ENCODE measurements at places on chromosomes 2 and 18. TPM values are rescaled to one million over a fixed set of nuclear protein-coding genes. Genes with fewer than 3 reads are reported as not detected.

DNA sequence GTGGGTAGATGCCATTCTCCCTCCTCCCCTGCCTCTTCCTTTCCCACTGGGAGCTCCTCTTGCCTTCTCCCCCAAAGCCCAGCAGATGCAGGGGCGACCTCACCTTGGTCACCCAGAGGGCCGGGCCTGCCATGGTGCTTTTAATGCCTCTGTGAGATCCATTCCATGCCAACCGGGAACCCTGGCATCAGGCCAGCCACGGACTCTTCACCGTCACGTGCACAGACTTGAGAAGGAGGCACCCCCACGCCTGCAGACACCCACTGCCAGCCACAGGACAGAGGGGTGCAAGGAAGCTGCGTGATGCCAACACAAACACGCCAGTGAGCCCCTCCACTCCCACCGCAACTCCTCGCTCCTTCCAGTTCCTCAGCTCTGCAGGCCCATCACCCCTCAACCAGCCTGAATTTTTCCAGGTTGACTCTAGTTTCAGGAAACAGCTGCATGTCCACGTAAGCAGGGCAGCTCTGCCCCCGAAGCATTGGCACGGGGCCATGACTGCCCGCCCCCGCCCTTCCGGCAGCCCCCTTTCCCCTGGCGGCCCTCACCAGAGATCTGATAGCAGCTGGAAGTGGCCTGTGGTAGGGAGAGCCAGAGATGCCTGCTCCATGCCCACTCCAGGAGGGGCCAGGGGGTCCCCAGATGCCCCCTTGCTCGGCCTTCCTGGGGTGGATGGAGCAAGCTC lies 50.8 kb downstream of the DNMT3A start:
- no peak for DNase-seq

GRCh38 chr2:238998801-238999200 lies 150.9 kb downstream of the TWIST2 start:
- DNase-seq = no peak

- no peak for DNase-seq
Measured at GRCh38 chr2:30765876-30766470, 41.3 kb downstream of the CAPN13 start.

DNA sequence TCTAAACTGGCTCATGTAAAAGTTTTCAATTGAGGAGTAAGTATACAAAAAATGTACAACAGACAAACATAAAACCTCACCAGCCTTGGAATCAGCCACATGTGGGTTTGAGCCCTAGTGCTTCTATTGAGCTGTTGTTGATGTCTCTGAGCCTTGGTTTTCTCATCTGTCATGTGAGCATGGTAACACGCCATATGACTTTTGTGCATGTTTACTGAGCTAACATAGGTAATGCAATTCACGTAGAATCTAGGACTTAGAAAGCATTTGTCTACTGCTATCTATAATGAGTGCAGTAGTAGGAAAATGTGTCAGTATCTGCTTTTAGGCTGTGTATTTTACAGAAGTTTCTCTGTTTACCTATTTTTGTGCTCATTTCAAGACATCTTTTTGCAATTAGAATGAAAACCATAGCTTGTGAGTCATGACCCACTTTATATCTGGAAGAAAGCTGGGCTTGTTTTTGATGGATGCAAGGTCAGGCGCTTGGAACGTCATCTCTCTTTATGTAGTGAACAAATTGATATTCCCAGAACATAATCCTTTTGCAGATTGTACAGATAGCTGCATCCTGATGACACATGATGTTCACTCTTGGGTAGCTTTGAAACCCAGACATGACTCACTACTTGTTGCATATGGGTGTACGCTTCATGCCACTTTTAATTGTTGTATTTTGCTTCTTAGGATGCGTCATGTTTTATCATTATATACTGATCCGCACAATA lies 94.3 kb downstream of the RNF144A start:
- DNase-seq = no peak

- no peak for DNase-seq
Measured at GRCh38 chr18:7158216-7158615, 40.6 kb upstream of the LAMA1 start.

GRCh38 chr18:22683196-22683676 lies 249.9 kb upstream of the RBBP8 start:
- no peak for DNase-seq

The APOB gene
- total RNA-seq = 0.09 TPM

- no peak for DNase-seq
Measured at GRCh38 chr18:3689986-3690763, 240.2 kb downstream of the TGIF1 start.

DNA sequence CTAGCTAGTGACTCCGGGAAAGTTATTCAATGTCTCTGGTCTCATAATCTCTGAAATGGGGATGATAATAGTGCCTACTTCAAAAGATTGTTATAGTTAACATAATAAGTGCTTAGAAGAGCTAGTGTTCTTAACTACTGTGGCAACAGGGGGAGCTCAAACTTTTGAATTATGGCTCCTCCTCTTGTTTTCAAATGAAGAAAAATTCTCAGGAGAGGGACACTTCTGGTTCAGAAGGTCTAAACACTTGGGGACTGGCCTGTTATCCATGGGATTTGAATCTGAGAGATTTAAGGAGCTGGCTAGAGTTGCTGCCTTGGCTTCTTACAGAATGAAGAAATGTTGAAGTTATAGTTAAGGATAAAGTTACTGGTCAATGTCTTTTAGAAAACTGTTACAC lies 92.2 kb upstream of the ITGB6 start:
- no peak for DNase-seq

DNA sequence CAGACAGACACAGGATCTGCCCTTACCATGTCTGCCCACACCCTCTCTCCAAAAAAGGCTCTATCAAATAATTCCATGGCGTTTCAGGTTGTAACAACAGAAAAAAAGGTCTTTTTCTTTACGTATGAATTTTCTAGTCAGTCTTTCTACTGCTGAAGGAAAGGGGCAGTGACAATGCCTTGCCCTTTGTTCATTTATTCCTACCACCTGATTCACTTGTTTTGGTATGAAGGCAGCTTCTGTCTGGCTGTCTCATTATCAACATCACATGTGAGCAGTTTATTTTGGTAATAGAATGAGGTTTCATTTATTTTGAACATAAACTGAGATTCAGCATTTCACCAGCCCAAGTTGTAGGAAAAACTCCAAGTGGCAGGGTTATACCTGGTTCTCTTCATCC lies 94.3 kb upstream of the KLF7 start:
- no peak for DNase-seq

- no peak for DNase-seq
Measured at GRCh38 chr2:241443486-241444223, 64.7 kb downstream of the STK25 start.

DNA sequence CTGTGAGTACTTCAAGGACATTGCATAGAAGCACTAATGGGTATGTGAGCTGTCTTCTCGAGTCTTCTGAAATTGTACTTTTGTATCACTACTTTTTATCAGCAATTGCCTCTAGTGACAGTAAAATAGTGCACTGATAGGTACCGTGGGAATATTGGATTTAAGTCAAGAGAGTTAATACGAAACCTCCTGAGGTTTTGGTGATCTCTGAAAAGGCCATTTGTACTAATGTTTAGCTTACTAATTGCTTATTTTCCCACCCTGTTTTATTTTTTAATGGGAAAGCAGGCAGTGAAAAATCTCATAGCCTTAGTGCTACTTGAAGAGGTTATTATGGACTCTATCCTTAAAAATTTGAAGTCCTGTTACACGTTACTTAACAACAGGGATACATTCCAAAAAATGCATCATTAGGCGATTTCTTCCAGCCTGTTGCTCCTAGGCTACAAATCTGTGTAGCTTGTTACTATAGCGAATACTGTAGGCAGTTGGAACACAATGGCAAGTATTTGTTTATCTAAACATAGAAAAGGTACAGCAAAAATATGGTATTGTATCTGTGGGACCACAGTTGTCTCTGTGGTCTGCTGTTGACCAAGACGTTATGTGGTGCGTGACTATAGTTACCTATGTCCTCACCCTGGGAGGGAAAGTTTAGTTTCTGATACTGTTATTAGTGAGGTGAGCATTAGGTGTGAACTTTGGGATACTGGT lies 65.9 kb downstream of the CAB39 start:
- DNase-seq = no peak

The ARHGAP15 gene
- total RNA-seq = 2.8 TPM

DNA sequence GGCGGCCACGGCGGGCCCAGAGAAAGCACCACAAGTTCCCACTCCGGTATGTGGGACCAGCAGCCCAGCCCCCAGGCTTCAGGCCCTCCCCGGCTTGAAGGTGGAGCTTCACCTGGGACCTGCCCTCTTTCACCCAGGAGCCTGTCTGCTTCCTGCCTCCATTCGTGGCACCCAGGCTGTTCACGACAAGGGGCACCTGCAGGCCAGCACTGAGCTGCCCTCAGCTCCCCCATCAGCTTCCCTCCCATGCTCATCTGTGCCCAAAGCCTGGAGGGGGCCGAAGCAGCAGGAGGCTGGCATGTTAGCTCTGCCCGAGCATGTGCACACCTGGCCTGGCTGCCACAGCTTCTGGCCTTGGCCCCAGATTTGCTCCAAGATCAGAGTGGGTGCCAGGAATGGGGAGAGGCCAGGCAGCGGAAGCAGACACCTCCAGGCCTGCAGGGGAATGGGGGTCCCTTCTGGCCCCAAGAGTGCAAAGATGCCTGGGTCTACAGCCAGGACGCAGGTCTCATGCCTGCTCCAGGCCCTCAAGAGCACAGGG lies 312.4 kb upstream of the SYT4 start:
- no peak for DNase-seq

GRCh38 chr2:170222298-170222697 lies 44.4 kb downstream of the MYO3B start:
- no peak for DNase-seq

- DNase-seq = no peak
Measured at GRCh38 chr2:236998236-236998635, 87.5 kb upstream of the COPS8 start.

GRCh38 chr18:7000484-7001096 lies 117.0 kb downstream of the LAMA1 start:
- no peak for DNase-seq

DNA sequence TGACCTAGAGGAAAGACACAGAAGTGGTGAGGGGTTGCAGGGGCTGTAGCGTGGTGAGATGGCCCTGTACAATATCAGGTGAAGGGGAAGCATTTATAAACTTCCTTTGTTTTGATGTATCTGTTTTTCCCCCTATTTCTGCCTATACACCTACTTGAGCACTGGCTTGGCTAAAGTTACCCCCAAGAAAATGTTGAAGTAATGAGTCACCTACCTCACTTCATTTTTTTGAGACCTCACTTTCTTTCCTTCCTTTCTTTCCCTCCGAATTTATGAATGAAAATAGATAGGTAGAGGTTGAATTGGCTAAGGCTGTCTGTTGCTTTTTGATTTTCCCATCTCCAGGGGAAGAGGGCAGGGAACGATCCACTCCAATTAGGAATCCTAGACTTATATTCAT lies 231.1 kb upstream of the EPAS1 start:
- no peak for DNase-seq

GRCh38 chr18:40921845-40922629 lies 1033.0 kb upstream of the PIK3C3 start:
- DNase-seq = no peak

DNA sequence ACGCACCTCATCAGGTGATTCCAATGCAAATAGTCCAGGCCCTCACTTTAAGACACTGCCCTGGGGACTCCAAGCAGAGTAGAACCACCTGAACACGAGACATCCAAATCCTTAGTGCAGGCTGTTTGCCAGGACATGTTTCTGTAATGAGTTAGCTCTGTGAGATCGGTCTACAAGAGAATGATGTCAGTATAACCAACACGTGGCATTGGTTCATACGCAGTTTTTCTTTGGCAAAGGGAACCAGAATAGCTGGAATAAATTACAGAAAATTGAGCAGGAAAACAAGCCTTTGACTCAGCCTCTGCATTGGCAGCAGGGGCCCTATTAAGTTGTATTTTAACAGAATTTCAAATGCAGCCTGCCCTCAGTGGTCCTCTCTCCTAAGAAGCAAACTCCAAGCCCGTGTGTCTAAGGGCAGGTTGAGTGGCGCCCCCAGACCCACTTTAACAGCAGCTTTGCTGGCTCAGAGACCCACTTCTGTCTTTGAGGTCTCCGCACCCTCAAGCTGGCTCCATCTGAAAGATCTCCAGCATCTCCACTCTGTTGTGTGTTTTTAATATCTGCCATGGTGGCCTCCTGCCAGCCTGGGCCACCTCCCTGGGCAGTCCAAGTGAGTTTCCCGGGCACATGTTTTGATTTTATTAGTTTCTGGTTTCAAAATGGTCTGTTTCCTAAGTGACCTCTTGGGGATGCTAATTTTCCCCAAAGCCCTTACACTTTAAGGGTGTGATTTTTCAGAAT lies 61.3 kb downstream of the ALPK2 start:
- no peak for DNase-seq

GRCh38 chr2:73279852-73280251 lies 4.4 kb downstream of the FBXO41 start:
- DNase-seq = no peak

DNA sequence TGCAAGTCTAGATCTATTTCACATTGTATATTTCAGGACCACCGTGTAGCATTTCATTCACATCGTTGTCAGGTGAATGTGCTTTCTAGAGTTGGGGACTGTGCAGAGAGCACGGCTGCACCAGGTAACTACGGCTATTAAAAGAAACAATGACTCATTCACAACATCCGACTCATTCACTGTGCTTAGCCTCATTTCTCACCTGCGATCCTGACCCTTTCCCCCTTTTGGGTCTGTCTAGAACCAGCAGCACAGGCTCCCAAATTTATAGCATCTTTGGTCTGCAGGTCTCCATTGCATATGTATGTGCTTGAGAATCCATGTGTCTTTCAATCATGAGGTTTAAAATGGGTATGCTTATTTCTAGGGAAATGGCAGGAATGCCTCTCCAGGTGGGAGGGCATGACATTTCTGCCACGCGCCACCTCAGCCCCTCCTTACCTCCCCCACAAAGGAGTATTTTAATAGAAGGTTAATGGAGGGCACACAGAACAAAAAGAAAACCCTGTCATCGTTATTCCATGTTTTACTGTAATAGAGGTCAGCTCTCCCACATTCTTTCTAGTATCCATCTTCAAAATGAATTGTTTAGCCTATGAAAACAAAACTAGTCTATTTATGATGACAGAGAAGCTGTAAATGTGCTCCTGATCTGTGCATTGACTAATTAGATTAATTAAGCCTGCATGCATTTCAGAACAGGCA lies 246.7 kb upstream of the EPHA4 start:
- DNase-seq = no peak

- DNase-seq = no peak
Measured at GRCh38 chr18:39241534-39241933, 1675.9 kb upstream of the CELF4 start.

The GCKR gene
- total RNA-seq = 0.42 TPM

Data from neural crest cell (in vitro differentiated cells).